Pancreas (tissue), 10 donors: ENCODE measurements at places on chromosomes 3 and 15. TPM values are rescaled to one million over a fixed set of nuclear protein-coding genes. Genes with fewer than 3 reads are reported as not detected.

DNA sequence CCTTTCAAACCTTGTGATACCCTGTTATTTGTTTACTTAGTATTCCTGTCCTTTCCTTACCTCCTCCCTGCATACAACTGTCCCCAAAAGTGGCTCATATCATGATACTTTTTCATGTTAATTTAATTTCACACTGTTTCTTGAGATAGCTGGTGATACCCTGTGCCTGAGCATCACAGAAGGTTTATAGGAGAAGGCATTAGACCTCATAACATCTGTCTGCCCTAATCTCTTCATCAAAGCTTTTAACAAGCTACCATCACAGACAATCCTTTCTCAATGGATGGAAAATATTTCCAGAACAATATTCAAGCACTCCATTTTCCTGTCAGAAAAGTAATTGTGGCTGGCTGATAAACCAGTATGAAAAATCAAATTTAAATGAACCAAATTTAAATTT is 81.6 kb downstream of the SSR3 start:
- no peak for DNase-seq
- H3K36me3 ChIP-seq: no peaks in the 10 kb centered on the region
- H3K4me3 ChIP-seq: no peak overlapping the region
- no peak overlapping the region for H3K27ac ChIP-seq
- no peaks in the 10 kb centered on the region for H3K4me1 ChIP-seq
- H3K27me3 ChIP-seq: no peaks in the 10 kb centered on the region

- peaks cover 34% of the 10 kb centered on the region for H3K4me1 ChIP-seq
- no peak overlapping the region for H3K27ac ChIP-seq
- no peak overlapping the region for H3K4me3 ChIP-seq
- no peaks in the 10 kb centered on the region for H3K36me3 ChIP-seq
- no peaks in the 10 kb centered on the region for H3K27me3 ChIP-seq
- DNase-seq: no peak
These were observed 65.2 kb downstream of the PGPEP1L start for GRCh38 chr15:98942431-98942830.

GRCh38 chr3:4417449-4417848 is 49.6 kb downstream of the SUMF1 start:
- no peak overlapping the region for H3K27ac ChIP-seq
- H3K27me3 ChIP-seq: no peaks in the 10 kb centered on the region
- no peak overlapping the region for H3K4me3 ChIP-seq
- no peaks in the 10 kb centered on the region for H3K4me1 ChIP-seq
- peaks cover 6% of the 10 kb centered on the region for H3K36me3 ChIP-seq

GRCh38 chr3:12752809-12753208 is 6.2 kb downstream of the TMEM40 start:
- DNase-seq: no peak
- H3K4me1 ChIP-seq: no peaks in the 10 kb centered on the region
- H3K27me3 ChIP-seq: no peaks in the 10 kb centered on the region

DNA sequence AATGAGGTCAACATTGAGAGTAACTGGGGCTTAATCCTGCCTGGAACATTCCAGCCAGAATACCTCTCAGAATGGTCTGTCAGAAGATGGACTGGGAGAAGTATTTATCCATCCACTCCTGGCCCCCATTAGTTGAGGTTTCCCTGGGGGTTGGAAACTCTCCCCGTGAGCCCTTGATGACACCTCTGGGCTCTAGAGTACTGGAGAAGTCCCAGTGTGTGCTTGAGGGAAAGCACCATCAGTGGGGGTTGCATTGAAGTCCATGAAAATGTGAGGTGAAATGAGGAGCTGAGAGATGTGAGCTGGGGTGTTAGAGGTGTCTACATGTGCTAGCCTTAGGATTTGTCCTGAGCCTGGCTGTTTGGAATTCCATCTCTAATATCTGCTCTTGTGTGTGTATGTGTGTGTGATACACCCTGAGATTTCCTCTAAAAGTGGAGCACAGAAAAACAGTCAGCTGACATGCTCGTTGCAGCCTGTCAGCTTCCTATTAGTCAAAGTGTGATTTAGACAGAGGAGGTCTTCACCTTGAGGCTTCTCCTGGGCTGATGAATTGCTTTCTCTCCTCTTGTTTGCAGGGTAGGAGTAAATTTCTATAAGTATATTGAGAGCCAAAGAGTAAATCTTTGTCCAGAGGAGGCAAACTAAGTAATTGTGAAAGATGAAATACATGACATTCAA is 67.6 kb downstream of the NR1D2 start:
- H3K36me3 ChIP-seq: no peaks in the 10 kb centered on the region
- H3K27me3 ChIP-seq: no peaks in the 10 kb centered on the region
- no peaks in the 10 kb centered on the region for H3K4me1 ChIP-seq
- no peak for DNase-seq
- no peak overlapping the region for H3K27ac ChIP-seq

DNA sequence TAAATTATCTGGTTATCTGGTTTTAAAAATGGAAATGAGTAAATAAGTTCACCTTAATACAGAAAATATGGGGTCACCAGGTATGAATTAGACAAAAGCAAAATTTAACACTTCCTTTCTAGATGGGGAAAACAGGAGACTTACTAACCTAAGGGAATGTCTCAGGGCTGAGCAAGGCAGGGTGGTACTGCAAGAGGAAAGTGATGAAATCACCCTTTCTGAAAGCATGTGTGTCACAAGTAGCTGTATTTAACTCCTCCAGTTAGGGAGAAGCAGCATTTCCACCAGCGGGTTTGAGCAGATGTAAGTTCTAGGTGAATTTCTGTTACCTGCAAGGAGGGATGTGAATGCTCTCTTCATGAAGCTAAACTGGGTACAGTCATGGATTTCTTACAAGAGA is 629.1 kb downstream of the MECOM start:
- H3K27ac ChIP-seq: no peak overlapping the region
- H3K36me3 ChIP-seq: no peaks in the 10 kb centered on the region
- H3K4me1 ChIP-seq: no peaks in the 10 kb centered on the region
- no peaks in the 10 kb centered on the region for H3K27me3 ChIP-seq
- H3K4me3 ChIP-seq: no peak overlapping the region

Gene IQCH
- total RNA-seq: 1.4 TPM
